ENCODE measurements at places on chromosomes 1 and 21. TPM values are rescaled to one million over a fixed set of nuclear protein-coding genes. Genes with fewer than 3 reads are reported as not detected.

Gene GLMP
- total RNA-seq = 10.8 TPM

Gene NUDT17
- total RNA-seq = 4.0 TPM

DNA sequence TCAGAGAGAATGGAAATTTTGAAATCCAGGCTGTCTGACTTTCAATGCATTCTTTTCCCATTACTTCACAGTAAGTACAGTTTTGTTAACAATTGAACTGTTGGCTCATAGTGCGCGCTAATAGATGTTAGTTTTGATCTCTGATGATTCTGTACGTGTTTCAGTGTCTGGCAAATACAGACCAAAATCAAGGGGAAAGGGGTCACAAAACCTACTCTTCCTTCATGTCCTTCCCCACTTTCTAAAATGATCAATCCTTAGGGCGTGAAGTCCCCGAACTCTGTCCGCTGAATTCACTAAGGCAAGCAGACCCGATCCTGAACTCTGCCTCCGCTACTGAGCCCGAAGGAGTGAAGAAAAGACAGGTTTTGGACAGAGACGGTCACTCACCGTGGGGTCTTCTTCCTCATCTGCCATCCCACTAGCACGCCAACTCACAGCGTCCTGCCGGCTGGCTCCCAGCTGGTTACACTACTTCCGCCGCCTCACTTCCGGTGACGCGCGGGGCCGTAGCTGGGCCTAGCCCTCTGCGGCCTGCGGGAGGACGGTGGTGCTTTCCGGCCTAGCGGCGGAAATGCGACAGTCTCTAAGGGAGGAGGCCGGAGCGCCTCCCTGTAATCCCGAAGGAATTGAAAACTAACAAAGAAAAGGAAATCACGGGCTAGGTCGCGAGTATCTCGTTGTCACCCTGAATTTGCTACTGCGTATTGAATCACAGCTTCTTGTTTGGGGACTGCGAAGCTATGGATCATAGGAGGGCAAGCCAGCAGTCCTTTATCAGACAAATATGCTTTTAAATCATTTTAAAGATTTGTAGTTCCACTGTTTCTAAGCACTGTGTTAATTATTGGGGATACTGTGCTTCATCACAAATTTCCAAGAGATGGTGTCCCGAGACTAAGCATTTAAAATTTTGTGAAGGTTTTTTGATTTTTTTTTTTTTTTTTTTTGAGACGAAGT lies at the start of gene TAF13:
TSS of gene TAF13 (minus strand) at position 473 of the 960 bp plus-strand sequence. CDS start at position 417, 56 bp downstream.
- peak within 1 kb of the TSS; percentile 95 for H3K4me3 ChIP-seq
- DNase-seq = peak; percentile 93
- peak within 1 kb of the TSS; percentile 94 for H3K27ac ChIP-seq
- H3K36me3 ChIP-seq = peaks cover 6% of the 10 kb centered on the region
- H3K4me1 ChIP-seq = peaks cover 10% of the 10 kb centered on the region

DNA sequence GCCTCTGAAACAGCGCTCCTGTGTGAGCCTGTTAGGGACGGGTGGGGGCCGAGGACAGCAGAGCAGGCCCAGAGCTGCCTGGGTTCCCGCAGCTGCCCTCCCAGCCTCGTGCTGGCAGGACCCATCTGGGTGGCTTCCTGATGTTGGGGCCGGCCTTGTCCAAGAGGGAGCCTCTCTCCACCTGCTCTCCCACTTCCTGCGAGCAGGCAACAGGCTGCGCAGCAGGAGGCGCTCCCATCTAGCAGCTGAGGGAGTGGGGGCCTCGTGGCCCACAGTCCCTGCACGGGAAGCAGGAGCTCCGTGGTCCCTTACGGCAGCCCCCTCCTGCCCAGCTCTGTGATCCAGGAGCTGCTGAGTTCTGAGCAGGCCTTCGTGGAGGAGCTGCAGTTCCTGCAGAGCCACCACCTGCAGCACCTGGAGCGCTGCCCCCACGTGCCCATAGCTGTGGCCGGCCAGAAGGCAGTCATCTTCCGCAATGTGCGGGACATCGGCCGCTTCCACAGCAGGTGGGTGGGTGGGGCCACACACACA lies 68.0 kb downstream of the TRIM11 start:
- DNase-seq = peak; percentile 2
- H3K27me3 ChIP-seq = no peaks in the 10 kb centered on the region
- H3K36me3 ChIP-seq = peaks cover 9% of the 10 kb centered on the region
- no peaks in the 10 kb centered on the region for H3K4me1 ChIP-seq
- H3K4me3 ChIP-seq = no peak overlapping the region

DNA sequence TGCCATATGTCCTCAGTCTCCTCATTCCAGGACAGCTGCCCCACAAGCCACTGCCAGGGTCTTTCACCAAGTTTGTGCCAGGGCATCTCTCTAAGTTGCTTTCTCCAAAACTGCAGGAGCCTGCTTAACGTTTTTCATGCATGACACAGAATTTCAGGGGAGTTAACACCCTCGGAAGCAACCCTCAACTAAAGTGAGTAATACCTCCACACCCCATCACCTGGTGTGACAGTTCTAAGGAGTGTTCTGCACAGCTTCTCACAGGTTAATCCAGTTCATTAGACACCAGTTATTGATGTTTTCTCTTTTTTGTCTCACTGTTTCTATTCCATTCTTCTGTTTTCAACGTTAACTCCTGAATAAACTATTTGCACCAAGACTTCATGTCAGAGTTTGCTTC lies 115.0 kb downstream of the BACH1 start:
- no peaks in the 10 kb centered on the region for H3K36me3 ChIP-seq
- H3K4me1 ChIP-seq = no peaks in the 10 kb centered on the region
- DNase-seq = no peak
- H3K4me3 ChIP-seq = no peak overlapping the region
- no peak overlapping the region for H3K27ac ChIP-seq
- H3K27me3 ChIP-seq = no peaks in the 10 kb centered on the region

GRCh38 chr1:36657826-36658225 lies 175.1 kb upstream of the CSF3R start:
- H3K36me3 ChIP-seq = no peaks in the 10 kb centered on the region
- no peak for DNase-seq
- H3K4me3 ChIP-seq = no peak overlapping the region
- H3K27me3 ChIP-seq = peaks cover 15% of the 10 kb centered on the region

DNA sequence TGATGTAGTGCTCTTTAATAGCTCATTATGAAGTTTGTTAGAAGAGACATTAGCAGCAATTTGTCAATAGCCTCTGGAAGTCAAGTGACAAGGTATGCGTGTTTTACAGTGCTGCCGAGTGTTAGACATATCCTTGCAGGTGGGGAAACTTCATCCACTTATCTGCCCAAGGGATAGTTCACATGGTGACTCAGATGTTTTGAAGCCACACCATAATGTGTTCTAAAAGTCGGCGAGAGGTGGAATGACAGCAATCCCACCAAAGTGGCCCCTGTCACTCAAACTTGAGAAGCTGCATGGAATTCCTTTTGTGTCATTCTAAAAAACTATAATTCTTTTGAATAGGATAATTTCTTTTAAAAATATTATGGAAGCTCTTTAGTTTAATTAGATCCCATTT lies 98.1 kb downstream of the RUNX1 start:
- H3K4me1 ChIP-seq = peaks cover 89% of the 10 kb centered on the region
- H3K27me3 ChIP-seq = no peaks in the 10 kb centered on the region
- no peak for DNase-seq
- peaks cover 26% of the 10 kb centered on the region for H3K36me3 ChIP-seq
- no peak overlapping the region for H3K4me3 ChIP-seq

DNA sequence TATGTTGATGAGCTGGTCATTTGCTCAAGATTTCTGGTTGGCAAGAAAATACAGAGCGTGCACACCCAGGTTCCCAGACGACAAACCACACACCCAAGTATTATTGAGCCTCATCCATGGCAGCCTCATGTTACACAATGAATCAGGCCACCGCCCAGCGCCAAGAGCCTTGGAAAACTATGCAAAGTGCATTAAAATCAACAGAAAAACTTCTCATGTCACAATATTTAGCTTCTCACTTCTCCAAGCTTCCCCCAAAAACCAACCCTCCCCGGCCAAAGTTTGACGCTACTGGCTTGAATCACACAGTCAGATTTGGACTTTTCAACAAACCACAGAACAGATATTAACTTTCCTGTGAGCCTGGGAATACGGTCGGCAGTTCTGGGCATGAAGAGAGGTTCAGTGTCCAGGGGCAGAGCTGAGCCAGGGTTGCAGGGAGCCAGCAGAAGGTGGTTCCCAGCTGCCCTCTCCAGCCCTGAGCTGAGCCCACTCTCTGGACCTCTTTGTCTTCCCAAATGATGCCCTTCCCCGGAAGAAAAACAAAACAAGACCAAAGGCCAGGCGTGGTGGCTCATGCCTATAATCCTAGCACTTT lies 71.1 kb downstream of the SETD4 start:
- no peaks in the 10 kb centered on the region for H3K36me3 ChIP-seq
- no peak overlapping the region for H3K4me3 ChIP-seq
- peaks cover 7% of the 10 kb centered on the region for H3K27me3 ChIP-seq
- H3K4me1 ChIP-seq = no peaks in the 10 kb centered on the region

GRCh38 chr1:16720351-16721223 lies 19.7 kb upstream of the RNU1-4 start:
- DNase-seq = peak; percentile 7
- no peak overlapping the region for H3K27ac ChIP-seq
- peaks cover 17% of the 10 kb centered on the region for H3K27me3 ChIP-seq
